ENCODE measurements at places on chromosomes 11 and 22.

- DNase-seq, result peak; percentile 91
Observed at GRCh38 chr11:33059331-33060007, 20.1 kb downstream of the TCP11L1 start.

- DNase-seq, result no peak
Observed at GRCh38 chr22:20782083-20782482, 8.2 kb downstream of the SERPIND1 start.

GRCh38 chr22:32815943-32816342, 14.4 kb downstream of the TIMP3 start:
- DNase-seq, result no peak

DNA sequence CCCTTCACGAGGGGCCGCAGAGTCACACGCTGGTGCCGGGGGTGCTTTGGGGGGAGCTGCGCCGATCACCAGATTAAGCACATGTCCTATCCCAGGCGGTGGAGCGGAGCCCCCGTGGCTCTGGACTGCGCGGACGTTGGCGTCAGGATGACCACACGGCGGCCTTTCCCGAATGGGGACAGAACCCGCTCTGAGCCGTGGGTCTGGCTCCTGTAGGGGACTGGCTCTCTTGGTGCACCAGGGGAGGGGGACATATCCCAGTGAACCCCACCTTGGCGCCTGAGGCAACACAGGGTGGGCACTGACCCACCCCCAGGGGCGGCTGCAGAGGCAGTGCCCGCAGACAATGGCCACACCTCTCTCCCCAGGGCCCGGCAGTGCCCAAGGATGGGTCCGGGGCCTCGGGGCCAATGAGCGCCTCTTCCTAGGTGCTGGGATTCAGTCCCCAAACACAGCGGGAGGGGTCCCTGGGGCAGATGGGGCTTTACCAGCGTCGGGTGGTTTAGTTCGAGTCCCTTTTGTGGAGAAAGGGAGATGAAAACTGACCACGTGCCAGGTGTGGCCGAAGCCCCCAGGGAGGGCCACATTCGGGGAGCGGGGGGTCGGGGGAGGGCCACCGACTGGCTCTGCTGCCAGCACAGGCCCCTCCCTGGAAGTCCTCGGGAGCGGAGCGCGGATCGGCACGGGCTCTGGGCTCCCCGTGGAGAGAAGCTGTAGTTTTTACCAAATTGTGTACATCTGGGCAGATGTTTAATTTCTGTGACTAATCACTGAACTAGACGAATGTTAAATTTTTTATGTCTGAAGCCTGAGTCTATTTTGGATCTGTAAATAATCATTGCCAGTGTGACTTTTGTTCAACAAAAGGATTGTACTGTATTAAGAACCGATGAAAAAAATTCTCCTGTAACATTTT, 58.9 kb downstream of the GRAMD4 start:
- DNase-seq, result no peak

DNA sequence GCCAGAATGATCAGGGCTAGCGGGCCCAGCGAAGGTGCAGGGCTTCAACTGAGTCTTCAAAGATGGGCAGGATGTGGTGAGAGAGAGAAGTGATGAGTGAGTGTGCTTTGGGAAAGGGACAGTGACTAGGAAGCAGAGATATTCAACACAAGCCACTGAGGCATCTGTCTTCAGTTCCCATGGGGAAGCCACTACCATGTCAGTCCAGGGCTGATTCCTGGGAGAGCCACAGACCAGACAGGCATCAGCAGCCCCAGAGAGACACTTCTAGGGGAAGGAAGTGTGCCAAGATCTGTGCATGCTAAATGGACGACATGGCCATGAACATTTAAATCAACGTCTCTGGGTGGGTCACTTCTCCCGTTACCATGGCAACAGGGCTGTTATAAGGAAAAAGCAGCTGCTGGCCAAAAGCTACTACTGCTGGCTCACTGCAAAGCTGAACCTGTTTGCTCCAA, 28.5 kb downstream of the P4HA3 start:
- no peak for DNase-seq

DNA sequence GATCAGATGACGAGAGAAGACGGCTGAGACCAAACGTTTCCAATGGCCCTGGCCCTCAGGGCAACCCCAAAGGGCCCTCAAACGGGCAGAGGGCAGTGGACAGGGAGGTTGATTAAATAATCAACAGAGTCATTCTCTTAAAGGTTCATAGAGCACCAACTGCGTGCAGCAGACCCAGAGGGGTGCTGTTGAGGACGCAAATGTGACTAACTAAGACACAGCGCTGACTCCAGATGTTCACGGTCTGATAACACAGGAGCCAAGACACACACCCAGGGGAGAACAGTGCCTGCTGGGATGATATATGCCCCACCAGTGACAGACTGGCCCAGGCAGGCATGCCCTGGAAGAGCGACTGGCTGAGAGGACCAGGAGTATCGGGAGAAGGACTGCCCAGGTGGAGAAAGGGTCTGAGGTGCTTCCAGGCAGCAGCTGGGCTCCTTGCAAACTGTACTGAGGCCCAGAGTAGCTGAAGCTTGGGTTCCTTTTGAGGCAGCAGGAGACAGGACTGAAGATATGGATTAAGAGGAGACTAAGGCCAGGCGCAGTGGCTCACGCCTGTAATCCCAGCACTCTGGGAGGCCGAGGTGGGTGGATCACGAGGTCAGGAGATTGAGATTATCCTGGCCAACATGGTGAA, 7.7 kb downstream of the VWCE start:
- no peak for DNase-seq

DNA sequence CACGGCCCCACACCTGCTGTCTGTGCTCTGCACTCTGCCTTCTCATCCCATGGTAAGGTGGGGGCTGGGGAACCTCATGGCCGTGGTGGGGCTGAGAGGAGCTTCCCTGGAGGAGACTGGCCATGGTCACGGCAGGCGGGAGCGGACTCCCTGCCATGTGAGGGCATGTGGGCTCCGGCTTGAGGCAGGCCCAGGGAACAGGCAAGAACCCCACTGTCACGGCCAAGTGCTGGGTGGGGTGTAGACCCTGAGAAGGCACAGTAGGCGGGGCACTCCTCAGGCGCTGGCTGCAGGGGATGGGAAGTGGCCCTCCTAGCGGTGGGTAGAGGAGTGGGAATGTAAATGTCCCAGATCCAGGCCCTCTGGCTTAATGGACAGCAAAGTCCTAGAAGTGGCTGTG, 1262.7 kb downstream of the BRD1 start:
- DNase-seq, result no peak

DNA sequence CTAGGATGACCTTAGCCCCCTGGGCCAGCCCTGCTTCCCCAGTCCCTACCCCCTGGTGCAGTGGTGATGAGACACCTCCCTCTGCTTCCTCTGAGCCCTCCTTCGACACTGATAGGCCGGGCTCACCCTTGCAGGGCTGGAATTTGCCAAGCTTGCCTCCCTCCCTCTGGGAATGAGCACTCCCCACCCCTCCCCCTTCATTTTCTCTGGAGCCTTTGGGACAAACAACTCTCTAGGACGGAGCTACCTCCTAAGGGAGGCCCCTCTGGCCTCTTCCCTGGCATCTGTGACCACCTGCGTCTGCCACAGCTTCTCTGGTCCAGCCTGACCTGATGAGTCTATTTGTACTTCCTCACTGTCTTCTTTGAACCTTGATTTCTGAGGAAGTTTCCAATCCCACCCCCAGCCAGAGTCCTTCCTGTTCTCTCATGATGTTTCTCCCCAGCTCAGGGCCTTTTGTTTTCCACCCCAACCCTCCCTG, 53.3 kb upstream of the ADA2 start:
- DNase-seq, result no peak

- no peak for DNase-seq
Observed at GRCh38 chr22:25919452-25919851, 177.5 kb downstream of the MYO18B start.

Measured in epithelial cell of esophagus (primary cell).